Islet precursor cell (in vitro differentiated cells): ENCODE measurements at places on chromosomes 11 and 22.

DNA sequence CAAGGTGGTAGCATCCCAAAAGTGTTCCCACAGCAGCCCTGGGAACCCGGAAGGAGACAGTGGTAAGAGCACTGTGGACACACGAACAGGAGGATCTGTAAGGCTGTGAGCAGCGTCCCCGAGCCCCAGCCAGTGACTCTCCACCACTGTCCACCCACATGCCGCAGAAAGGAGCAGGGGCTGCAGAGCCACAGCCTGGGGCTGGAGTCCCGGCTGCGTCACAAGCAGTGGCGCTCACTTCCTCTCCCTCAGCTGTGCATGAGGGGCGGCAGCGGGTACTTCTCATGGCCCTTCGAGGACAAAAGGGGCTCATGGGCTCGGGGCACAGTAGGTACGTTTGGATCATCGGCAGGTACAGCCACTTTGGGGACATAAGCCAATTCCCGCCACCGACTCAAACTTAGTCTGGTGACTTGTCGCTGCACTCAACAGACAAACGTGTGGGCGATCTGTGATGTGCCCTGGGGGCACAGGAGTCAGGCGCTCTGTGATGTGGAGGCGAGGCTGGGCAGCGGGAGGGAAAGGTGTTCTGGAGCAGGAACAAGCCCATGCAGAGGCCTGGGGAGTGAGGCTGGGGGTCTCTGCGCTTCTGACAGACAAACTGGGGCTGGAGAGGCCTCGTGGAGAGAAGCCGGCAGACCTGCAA, 68.5 kb downstream of the SCUBE1 start:
- DNase-seq: peak; percentile 67

- no peak for DNase-seq
Measured at GRCh38 chr22:17958166-17958565, 66.2 kb downstream of the MICAL3 start.

- no peak for DNase-seq
Measured at GRCh38 chr11:121328176-121328966, 35.8 kb downstream of the SC5D start.

GRCh38 chr11:8826139-8826786, 84.7 kb upstream of the AKIP1 start:
- peak; percentile 68 for DNase-seq

GRCh38 chr11:123206791-123207434, 11.9 kb upstream of the CLMP start:
- DNase-seq: peak; percentile 95

DNA sequence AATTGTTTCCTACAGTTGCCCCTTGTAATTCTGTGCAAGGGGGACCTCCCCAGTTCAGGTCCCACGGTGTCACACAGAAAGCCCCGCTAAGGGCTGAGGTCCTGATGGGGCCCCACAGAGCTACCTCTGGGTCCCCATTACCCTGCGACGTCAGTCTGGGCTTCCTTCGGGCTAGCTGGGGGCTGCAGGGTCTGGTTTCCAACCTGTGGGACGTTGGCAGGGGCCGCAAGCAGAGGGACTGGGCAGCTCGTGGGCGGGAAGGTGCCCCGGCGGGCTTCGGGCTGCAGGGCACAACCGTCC, 698 bp downstream of the SLC37A4 start:
- DNase-seq: no peak

GRCh38 chr11:7581021-7581590, 67.3 kb downstream of the PPFIBP2 start:
- DNase-seq: no peak

DNA sequence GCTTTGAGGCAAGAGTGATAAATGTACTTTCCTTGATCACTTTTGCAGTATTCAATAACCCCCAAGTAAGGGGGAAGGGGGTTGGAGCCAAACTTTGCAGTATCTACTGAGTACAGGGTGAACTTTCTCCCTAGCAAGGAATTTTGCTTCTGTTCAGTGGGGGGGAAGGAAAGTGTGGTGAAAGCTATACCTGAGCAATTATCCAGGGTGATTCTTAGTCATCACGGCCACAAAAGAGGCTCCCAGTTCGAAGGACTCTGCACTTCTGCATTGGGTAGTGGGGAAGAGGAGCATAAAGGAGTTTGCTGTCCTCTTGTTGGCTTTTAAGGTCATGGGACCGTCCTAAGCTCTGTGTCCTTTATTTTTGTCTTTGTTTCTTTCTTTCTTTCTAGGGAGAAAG, 346.5 kb upstream of the SYN3 start:
- DNase-seq: no peak

DNA sequence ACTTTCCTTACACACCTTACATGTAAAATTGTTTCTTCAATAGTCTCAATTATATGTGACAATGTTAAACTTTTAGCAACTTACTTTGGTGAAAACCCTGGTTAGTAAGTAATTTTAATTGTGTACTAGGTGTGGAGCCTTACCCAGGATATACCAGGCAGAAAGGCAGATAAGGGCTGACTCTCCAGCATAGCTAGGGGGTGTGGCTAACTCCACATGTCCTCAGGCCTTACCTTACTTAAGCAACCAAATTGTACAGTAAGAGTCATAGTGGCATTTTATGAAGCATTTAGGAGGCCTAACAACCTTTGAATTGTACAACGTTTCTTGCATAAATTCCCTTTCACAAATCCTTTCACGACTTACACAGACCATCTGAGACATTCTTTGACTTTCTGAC, 118.2 kb upstream of the OR9Q1 start:
- DNase-seq: no peak

DNA sequence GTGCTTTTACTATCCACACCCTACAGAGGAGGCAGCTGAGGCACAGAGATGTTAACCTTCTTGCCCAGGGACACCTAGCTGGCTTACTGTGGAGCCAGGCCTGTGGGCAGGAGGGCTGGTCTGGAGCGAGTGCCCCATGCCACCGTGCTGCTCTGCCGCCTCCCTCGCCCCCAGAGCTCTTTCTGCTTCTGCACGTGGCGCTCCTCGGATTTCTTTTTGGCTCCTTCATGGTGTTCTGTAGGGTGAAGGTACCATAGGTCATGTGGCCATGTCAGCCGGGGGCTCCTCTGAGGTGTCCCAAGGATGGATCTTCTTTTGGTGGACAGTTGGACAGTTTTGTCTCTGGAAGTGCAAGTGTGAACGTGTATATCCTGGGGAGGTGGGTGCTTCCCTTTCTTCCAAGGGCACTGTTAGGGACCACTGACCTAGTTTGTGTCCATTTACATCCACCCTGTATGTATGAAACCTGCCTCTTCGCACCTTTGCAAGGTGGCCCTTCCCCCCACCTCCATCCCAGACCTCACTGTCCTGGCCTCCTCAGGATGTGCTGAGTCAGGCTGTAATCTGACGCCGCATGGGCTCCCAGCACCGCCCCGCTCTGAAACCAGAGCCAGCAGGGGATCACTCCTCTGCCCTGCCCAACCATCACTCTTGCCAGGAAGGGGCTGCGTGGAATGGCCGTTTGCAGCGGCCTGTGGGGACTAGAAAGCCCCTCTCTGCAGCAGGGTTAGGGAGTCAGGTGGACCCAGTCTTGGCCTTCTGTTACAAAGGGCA, 31.7 kb downstream of the POLR3H start:
- DNase-seq: peak; percentile 91

DNA sequence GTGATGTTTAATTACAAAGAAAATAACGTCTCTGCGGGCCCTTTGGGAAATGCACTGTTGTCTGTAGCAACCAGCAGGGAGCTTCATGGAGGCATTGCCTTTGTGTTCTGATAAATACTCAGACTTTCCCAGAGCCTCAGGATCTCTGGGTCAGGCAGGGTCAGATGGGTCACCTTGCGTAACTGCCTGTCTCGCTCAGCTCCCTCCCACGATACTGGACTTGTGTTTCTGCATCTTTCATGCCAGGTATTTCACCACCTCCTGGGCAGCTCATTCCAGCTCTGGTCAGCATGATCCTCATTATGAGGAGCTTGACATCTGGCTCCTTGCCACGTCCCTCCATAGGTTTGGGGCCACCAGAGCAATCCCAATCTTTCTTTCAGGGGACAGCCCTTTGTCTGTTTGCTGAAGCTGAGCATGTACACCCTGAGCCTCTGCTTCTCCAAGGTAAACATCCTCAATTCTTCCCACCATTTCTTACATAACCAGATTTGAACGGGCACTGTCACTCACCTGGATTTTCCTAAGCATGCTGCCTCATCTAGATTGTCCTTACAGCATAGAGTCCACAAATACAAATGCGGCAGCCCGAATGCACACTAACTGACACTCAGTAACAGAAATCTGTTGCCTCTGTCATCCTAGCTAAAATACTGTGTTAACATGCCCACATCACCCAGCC, 162.3 kb downstream of the LARGE1 start:
- DNase-seq: no peak

DNA sequence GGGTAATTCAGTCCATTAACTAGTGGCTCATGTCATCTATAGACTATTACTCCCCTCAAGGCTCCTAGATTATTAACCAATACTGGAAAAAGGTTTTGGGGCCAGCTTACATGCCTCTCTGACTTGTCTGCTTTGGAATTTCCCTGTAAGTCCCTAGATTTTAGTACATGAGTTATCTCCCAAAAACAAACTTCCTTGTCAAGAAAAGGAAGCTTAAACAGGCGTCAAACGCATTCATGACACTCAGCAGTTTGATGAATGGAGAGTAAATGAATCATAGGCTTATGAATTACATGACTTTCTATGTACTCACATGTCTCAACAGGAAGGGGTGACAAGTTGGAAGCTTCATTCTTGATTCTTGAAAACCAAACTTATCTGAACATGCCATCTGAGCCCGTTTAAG, 70.8 kb downstream of the BLID start:
- no peak for DNase-seq

DNA sequence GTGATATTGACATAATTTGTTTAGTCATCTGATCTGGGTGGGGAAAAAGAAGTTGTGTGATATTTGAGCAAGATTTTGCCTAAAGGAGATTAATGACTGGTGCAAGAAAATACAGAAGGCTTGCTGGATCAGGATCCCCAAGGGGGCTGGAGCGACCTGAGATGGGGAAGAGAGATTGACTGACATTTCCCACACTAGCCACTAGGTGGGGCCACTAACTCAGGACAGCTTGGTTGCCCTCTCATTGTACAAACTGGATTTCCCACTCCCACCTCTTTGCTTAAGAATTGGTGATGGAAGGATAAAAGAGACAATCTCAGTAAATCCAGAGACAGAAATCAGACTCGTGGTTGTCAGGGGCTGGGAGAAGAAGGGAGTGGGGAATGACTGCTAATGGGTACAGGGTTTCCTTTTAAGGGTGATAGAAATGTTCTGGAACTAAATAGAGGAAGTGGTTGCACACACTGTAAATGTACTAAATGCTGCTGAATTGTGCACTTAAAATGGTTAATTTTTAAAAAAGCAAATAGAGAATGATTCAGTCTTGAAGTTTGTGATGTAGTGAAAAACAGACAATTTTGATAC, 50.7 kb downstream of the CTTN start:
- no peak for DNase-seq

- DNase-seq: no peak
Measured at GRCh38 chr22:29641042-29641699, 37.7 kb downstream of the NF2 start.

GRCh38 chr11:122853261-122853660, 15.0 kb downstream of the CRTAM start:
- DNase-seq: no peak

DNA sequence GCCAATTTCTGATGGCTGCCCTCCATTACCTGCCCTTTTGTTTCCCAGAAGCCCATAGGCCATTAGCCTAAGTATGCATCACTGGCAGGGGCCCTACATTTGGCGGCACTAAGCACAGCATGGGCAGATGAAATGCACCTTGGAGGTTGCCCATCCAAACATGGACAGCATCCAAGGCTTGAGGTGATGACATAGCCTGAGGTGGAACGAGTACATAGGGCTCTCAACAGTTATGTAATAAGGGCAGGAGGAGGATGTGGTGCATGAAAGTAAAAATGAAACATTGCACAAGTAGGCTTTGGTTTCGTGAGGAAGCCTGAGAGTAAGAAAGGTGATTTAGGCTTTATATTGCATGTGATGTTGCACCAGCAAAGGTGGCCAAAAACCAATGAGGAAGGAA, 148.1 kb downstream of the FAM76B start:
- DNase-seq: no peak

DNA sequence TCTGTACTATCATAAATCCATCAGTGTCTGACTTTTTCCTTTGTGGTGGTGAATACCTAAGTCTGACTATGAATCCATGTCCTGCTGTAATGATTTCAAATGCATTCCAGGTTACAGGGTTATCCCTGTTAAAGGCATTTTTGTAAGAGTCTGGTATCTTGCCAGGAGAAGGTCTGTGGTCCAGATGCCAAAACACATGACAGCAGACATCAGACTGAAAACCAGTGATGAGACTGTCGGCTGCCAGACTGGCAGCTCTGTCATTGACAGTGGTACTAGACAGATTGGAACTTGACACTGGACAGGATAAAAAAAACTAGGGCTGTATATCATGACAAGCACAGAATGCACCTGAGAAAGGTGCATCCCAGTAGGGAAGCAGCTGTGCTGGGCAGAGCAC, 301.8 kb upstream of the FAT3 start:
- no peak for DNase-seq

DNA sequence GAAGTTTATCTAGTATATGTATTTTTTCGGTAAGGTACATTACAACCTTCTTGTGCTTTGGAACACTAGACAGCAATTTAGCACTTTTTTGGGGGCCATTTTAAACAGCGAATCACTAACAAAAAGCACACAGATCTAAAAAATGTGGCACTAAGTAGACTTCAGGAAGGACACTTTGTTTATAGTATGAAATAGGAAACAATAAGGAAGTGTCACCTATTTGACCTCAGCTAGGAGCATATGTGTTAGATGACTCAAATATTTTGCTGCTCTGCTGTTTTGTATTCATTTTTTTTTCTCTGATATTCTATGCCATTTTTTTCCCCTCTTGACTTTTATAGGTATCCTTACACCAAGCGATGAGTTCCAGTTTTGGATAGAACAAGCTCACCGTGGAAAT, 5.6 kb downstream of the DYNC2H1 start:
- DNase-seq: no peak

GRCh38 chr11:17915500-17916143, 97.2 kb downstream of the SERGEF start:
- DNase-seq: no peak

GRCh38 chr11:6202041-6202440, 3.0 kb downstream of the OR52W1 start:
- DNase-seq: no peak

GRCh38 chr11:15473954-15474837, 359.5 kb downstream of the INSC start:
- no peak for DNase-seq

DNA sequence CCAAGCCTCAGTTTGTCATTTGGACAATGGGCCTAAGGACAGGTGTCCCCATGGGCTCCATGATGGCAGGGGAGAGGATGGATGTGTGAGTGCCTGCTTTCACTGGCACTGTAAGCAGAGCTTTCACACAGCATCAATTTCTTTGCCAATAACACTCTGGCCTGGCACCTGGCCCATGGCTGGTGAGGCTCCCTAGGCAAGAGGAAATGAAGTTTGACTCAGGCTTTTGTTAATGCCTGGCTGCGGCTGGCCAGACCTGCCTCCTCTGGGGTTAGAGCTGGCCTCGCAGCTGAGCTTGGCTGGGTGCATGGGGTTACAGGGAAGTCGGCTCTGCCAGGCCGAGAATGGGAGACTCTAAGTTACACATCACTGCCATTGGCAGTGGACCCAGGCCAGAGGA, 30.0 kb upstream of the SEZ6L start:
- DNase-seq: no peak
